ENCODE measurements at places on chromosomes 3 and 15.

GRCh38 chr15:51621936-51622603 is 501 bp downstream of the DMXL2 start:
- DNase-seq = peak; percentile 18

DNA sequence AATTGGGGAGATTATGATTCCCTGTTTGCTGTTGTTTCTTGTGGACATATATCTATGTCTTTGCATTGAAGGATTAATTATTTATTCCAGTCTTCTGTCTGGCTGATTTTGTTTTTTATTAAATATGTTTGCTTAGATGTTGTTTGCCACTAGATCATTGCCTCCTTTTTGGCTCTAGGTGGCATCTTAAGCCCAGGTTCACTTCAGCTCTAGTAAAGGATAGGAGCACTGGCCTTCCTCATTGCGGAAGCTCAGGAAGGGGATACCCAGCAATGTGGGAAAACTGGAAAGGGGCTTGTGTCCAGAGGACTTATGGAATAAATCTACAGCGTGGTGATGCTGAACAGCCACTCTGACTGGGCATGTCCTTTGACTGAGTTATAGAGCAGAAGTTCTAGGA is 821.6 kb downstream of the PDCD6IP start:
- DNase-seq = no peak

- no peak for DNase-seq
Measured at GRCh38 chr3:192445770-192446644, 281.3 kb downstream of the FGF12 start.

- DNase-seq = no peak
Measured at GRCh38 chr15:91526424-91526823, 327.1 kb upstream of the SLCO3A1 start.

DNA sequence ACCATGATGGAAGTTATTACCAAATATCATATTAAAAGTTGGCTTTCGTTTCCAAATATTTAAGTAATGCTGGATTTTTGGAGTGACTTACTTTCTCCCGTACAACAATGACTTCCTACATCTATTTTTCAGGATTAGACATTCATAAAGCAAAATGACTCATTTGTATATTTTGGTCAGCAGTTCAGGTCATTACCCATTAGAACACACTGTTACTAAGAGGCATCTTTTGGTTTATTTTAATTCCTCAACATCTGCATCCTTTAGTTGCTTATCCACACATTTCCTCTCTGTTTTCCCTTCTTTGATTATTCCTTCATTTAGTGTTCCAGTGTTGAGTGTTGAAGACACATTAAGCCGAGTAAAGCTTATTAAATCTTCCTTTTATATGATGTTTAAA is 348.2 kb downstream of the NAALADL2 start:
- no peak for DNase-seq

DNA sequence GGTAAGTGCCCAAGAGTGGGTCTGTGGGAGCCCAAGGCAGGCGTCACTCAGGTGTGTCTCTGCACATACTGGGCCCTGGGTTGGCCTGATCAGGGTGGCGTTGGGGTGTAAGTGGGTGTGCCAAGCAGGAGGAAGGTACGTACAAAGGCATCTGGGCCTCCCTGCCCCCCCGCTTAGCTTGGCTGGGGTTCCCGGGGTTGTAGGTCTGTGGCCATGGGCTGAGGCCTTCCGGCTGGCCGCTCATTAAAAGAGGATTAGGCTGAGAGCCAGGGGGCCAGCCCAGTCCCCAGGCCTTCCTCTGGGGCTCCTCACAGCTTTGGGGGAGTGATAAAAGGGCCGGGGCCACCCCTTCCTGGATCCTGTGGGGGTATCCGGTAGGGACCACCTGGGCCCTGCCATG is 13.3 kb downstream of the SEMA3F start:
- no peak for DNase-seq
